ENCODE measurements at places on chromosomes 3 and 15.
A peak's percentile ranks its signal among the peaks of the same experiment; 100 is the strongest.

DNA sequence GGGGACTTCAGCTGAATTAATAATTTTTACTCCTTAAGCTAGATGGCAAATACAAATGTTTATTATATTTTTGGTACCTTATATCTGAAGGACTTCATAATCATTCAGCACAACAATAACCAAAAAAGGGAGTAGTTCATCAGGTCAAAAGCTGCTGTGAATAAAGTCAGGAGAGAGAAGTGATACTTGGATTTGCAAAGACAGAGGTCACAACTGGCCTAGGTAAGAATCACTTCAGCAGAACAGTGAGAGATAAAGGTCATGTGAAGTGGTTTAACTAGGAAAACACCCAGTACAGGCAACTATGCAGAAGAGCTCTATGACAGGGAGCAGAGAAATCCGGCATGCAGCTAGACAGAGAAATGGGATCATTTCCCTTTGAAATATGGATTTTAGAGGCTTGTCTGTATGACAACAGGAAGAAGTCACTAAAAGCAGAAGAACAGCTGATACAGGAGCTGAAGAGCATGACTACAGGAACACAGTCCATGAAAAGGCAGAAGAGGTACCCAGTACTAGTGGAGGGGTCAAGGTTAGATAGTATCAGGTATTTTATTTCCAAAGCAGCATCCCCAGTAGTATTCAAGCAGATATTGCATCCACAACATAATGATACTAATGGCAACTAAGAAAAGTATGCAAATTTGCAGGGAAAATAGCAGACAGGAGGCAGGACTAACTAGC is 25.7 kb downstream of the ZMAT3 start:
- no peak for DNase-seq

- DNase-seq: no peak
Measured at GRCh38 chr3:139559541-139559940, 20.0 kb upstream of the RBP1 start.

- no peak for DNase-seq
Measured at GRCh38 chr3:158107605-158108444, 1.6 kb upstream of the SHOX2 start.

- no peak for DNase-seq
Measured at GRCh38 chr3:47496892-47497291, 16.6 kb downstream of the ELP6 start.

- DNase-seq: no peak
Measured at GRCh38 chr3:153001210-153002078, 160.6 kb upstream of the RAP2B start.

- DNase-seq: no peak
Measured at GRCh38 chr3:19248767-19249166, 100.5 kb downstream of the KCNH8 start.

- DNase-seq: no peak
Measured at GRCh38 chr15:66952756-66953522, 112.5 kb upstream of the SMAD3 start.

- DNase-seq: no peak
Measured at GRCh38 chr3:123320221-123320620, 118.5 kb downstream of the SEC22A start.

DNA sequence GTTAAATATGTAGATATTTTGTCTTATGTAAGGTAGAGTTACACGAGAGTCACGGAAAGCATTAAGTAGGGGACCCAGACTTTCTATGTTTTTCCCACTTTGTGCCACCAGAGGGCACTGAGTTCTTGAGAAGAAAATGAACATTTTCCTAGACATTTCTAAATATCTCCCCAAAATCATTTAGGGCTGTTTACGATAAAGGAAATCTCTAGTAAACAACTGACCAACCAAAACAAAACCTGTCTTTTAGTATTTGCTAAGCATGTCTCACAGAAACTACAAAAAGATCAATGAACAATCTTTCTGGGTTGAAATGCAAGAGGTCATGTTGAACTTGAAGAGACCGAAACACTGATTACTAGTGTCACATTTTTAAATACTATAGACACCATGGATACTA is 16.1 kb downstream of the POU1F1 start:
- DNase-seq: peak; percentile 15

DNA sequence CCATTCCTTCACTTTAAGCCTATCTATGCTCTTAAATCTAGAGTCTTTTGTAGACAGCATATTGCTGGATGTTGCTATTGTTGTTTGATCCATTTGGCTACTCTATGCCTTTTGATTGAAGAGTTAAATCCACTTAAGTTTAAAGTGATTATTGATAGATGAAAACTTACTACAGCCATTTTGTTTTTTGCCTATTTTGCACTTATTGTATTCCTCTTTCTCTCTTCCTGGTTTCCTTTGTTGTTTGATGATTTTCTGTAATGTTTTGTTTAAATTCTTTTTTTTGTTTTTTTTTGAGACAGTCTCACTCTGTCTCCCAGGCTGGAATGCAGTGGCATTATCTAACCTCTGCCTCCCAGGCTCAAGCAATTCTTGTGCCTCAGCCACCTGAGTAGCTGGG is 19.8 kb downstream of the IQCF6 start:
- DNase-seq: no peak

- DNase-seq: no peak
Measured at GRCh38 chr15:34357653-34358052, 9.3 kb downstream of the LPCAT4 start.

DNA sequence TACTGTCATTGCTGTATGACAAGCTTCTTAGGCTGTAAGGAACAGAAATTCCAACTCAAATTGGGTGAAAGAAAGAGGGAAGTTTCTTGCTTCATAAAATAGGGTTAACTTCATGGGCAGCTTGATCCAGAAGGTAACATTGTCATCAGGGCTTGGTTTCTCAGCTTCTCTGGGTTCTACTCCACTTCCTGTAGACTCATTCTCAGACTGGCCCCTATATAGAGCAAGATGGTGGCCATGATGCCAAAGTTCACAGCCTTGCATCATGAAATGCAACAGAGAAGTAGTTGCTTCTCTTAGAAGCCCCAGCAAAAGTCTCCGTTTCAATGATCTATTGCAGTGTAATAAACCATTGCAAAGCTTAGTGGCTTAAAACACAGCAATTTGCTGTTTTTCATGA is 33.6 kb downstream of the TMEM40 start:
- no peak for DNase-seq

DNA sequence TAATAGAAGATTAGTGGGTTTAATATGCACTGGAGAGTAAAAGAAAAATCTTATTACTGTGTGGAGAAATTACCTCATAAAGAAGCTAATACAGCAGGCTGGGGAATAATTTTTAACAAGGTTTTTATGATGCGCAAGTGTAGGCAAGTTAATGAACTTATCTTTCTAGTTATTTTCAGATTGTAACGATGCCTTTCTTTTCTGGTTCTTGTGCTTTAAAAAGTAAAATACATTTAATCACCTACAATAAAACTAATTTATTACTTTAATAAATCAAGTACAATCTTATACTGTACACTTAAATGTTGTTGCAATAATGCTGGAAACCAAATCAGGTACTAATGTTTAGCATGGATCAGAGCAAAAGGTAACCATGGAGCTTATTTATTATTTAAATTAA is 266.6 kb downstream of the ZIC1 start:
- DNase-seq: no peak
